Parietal lobe (tissue), 2 donors: ENCODE measurements at places on chromosomes 11 and 22. TPM values are rescaled to one million over a fixed set of nuclear protein-coding genes. Genes with fewer than 3 reads are reported as not detected.

The KRTAP5-11 gene
- total RNA-seq, result not detected

The C22orf42 gene
- not detected for total RNA-seq

The KDELR3 gene
- total RNA-seq, result 0.31 TPM

The SPINDOC gene
- 13.8 TPM for total RNA-seq

The TENM4 gene
- 192 TPM for total RNA-seq

The WNT7B gene
- 9.1 TPM for total RNA-seq

The MS4A3 gene
- not detected for total RNA-seq

The HEPHL1 gene
- total RNA-seq, result not detected

The ARHGAP20 gene
- total RNA-seq, result 53.8 TPM

The SCUBE2 gene
- 7.2 TPM for total RNA-seq

The ZP1 gene
- total RNA-seq, result not detected

The CCDC73 gene
- total RNA-seq, result not detected

The OR4X1 gene
- not detected for total RNA-seq

The KCNJ1 gene
- total RNA-seq, result not detected

The MOGAT2 gene
- total RNA-seq, result not detected

The TP53AIP1 gene
- 0.94 TPM for total RNA-seq

The TRIM48 gene
- not detected for total RNA-seq

The TRIM51 gene
- not detected for total RNA-seq

The SEPTIN3 gene
- total RNA-seq, result 227 TPM

The ALDH3B2 gene
- not detected for total RNA-seq

The BTG4 gene
- not detected for total RNA-seq

The SLC22A9 gene
- total RNA-seq, result not detected

The TIMP3 gene
- 9.4 TPM for total RNA-seq

The SPI1 gene
- 1.6 TPM for total RNA-seq

The INS gene
- not detected for total RNA-seq

The RASL10A gene
- 21.3 TPM for total RNA-seq

The CLP1 gene
- total RNA-seq, result 11.0 TPM

The NCF4 gene
- not detected for total RNA-seq

The NEAT1 gene
- total RNA-seq, result 11.6 TPM

The CBX7 gene
- 12.5 TPM for total RNA-seq

The MS4A6E gene
- total RNA-seq, result not detected

The ROBO4 gene
- 3.1 TPM for total RNA-seq

The MS4A15 gene
- total RNA-seq, result not detected

The RAB6A gene
- 297 TPM for total RNA-seq

The PHLDA2 gene
- total RNA-seq, result not detected

The DDX25 gene
- 23.2 TPM for total RNA-seq
